ENCODE measurements at places on chromosomes 4 and X.

- no peak for DNase-seq
These were observed 83.9 kb upstream of the SORBS2 start for GRCh38 chr4:185895866-185896265.

- no peak for DNase-seq
These were observed 22.5 kb upstream of the RPA4 start for GRCh38 chrX:96861218-96861617.

DNA sequence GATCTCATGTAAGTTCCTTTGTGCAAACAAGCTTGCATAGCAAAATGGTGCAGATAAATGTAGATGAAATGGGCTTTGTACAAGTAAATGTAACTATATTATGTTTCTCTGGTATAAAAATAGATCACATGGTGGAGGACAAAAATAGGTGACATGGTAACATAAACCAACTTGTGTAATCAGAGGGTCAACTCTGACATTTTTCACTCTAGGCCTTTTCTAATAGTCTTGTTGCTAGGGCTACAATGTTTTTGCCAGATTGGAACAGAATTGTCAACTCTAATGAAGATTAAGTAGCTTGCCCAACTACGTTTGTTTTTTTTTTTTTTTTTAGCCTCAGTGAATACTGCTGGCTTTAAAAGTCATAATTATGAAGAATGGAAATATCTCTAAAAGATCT is 11.5 kb downstream of the MAD2L1 start:
- DNase-seq: no peak

DNA sequence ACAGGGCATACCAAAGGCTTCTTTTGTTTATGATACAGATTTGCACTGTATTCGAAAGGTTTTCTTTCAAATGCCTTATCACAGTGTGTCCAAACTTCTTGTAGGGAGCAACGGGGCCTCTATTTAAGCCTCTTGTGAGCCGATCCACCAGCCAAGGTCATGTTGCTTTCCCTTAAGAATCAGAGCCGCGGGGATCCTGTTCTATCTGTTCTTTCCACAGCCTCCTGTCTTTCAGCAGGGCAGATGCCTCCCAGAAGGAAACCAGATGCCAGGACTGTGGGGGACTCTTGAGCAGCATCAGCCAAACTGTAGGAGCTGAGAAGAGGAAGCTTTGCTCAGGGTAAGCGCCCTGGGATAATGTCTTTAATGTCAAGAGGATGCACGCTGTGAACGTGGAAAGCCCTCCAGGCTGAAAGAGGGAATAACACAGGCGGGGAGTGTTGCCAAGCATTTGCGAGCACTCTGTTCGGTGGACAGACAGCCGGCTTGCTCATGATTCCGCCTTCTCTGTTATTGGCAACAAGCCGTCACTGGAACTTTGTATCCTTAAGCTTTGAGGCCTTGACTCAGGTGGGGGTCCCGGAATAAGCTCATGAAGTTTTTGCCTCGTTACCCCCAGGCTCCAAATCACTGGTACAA is 279.8 kb upstream of the FRG1 start:
- no peak for DNase-seq

- DNase-seq: no peak
These were observed 141.1 kb upstream of the NDST3 start for GRCh38 chr4:117893207-117893606.

- DNase-seq: no peak
These were observed 92.2 kb downstream of the DDIT4L start for GRCh38 chr4:100098011-100098545.
